ENCODE measurements at places on chromosomes 12 and 14.

DNA sequence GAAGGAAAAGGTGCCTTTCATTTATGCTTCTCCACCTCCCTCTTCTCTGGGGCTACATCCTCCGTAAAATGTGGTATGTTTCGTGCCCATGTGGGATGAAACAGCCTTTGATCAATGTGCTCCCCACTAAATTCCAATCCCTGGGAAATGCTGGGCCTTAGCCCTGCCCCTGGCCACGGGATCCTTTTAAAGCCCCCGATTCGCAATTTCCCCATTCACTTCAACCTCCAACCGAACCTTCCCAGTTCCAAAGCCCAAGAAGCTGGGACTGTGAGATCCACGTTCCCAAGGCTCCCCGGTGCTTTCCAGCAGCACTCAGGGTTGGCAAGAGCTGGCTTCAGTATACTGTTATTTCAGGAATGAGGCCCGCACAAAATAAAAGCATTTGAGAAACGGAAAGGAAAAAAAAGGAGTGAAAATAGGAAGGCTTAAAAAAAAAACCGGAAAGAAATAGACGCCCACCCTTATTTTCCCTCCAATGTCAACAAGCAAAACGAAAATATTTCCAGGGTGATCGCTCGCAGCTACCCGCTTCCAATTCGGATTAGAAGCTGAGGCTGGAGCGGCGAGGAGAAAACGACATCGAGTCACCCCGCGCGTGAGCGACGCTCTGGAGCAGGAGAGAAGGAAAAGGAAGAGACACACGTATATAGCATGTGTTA lies 1.3 kb upstream of the FOXG1 start:
- H3K4me1 ChIP-seq: 0 out of 2 replicates have a peak, but pooled peaks cover 1% of the 10 kb centered on the region
- H3K36me3 ChIP-seq: no peaks in the 10 kb centered on the region
- no peak for DNase-seq
- H3K4me3 ChIP-seq: peak overlapping the region; percentile 40

DNA sequence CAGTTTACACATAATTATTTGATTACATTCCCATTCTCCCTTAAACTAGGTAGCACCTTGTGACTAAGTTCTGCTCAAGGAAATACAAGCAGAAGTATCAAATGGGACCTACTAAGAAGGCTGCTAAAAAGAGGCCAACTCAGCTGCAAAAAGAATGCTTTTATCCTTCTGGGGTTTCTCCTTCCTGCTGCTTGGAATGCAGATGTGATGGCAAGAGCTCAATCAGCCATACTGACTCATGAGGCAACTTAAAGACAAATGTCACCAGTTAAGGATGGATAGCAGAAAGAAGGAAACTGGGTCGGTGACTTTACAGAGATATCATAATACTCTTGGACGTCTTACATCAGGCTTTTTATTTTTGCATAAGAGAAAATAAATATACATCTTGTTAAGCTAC lies 38.0 kb upstream of the RAP1B start:
- H3K27ac ChIP-seq: no peak overlapping the region
- H3K4me1 ChIP-seq: no peaks in the 10 kb centered on the region

GRCh38 chr14:57549765-57550420 lies 56.2 kb upstream of the CCDC198 start:
- no peak overlapping the region for H3K27ac ChIP-seq
- DNase-seq: no peak
- no peaks in the 10 kb centered on the region for H3K36me3 ChIP-seq
- no peak overlapping the region for H3K4me3 ChIP-seq
- 0 out of 2 replicates have a peak, but pooled peaks cover 1% of the 10 kb centered on the region for H3K4me1 ChIP-seq
- H3K27me3 ChIP-seq: no peaks in the 10 kb centered on the region

GRCh38 chr12:109459247-109459646 lies 17.9 kb downstream of the KCTD10 start:
- H3K27me3 ChIP-seq: no peaks in the 10 kb centered on the region
- H3K36me3 ChIP-seq: peaks cover 18% of the 10 kb centered on the region
- DNase-seq: no peak
- H3K27ac ChIP-seq: no peak overlapping the region

GRCh38 chr12:121974026-121974985 lies 47.4 kb upstream of the BCL7A start:
- DNase-seq: no peak
- H3K27ac ChIP-seq: no peak overlapping the region
- no peaks in the 10 kb centered on the region for H3K27me3 ChIP-seq
- H3K4me3 ChIP-seq: no peak overlapping the region
- H3K36me3 ChIP-seq: no peaks in the 10 kb centered on the region

- no peak overlapping the region for H3K4me3 ChIP-seq
- H3K27me3 ChIP-seq: no peaks in the 10 kb centered on the region
- DNase-seq: no peak
- no peak overlapping the region for H3K27ac ChIP-seq
- H3K4me1 ChIP-seq: 0 out of 2 replicates have a peak, but pooled peaks cover 1% of the 10 kb centered on the region
- H3K36me3 ChIP-seq: no peaks in the 10 kb centered on the region
These were observed 218.1 kb downstream of the MSRB3 start for GRCh38 chr12:65496617-65497016.

DNA sequence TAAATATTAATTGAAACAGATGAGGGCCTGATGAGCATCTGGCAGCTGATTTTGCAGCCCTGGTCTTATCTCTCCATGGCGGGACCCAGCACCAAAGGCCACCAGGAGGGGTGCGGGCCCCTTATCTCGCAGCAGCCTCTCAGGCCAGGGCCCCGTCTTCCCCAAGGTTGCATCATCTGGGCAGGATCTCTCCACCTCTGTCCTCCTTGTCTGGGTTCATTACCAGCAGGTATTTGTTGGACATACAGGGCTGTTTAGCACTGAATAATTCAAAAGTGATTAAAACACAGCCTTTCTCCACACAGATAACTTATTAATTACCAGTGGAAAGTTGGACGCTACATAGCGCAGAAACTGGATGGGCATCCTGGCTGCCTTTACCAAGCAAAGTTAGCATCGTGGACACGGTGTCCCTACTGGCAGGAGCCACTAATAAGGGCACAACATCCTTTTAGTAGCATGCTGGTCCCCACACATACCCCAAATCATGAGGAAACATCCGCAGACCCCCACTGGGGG lies 25.8 kb downstream of the TMEM120B start:
- DNase-seq: no peak
- H3K4me1 ChIP-seq: no peaks in the 10 kb centered on the region
- H3K27me3 ChIP-seq: no peaks in the 10 kb centered on the region
- H3K36me3 ChIP-seq: no peaks in the 10 kb centered on the region

DNA sequence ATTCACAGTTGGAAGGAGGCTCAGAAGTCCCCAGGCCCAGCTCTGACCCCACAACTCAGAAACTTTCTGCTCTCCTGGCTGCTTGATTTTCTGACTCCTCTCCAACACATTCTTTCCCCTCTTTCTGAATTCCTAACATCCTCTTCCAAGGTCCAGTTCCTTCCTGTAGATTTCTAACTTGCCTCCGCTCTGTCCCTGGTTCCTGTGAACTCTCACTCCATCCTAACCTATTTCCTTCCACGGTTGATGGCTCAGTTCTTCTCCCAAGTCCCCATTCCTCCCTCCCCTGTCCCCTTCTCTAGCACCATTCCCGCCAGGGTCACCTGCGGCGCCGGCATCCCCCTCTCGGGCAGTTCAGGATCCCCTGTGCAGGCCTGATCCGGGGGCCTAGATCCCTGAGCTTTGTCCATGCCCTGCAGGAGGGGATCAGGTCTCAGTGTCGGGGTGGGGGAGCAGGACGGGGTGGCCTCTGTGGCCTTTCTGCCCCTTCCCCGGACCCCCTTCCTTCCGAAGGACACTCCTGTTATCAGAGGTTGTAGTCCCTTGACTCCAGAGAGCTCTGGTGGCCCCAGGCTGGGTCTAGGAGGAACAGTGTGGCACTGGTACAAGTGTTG lies 6.0 kb upstream of the SLC22A17 start:
- no peaks in the 10 kb centered on the region for H3K4me1 ChIP-seq
- H3K36me3 ChIP-seq: peaks cover 6% of the 10 kb centered on the region
- DNase-seq: no peak
- H3K27me3 ChIP-seq: no peaks in the 10 kb centered on the region
- no peak overlapping the region for H3K27ac ChIP-seq

GRCh38 chr14:55946231-55946630 lies 172.0 kb upstream of the PELI2 start:
- no peaks in the 10 kb centered on the region for H3K36me3 ChIP-seq
- no peaks in the 10 kb centered on the region for H3K4me1 ChIP-seq
- DNase-seq: no peak
- no peak overlapping the region for H3K4me3 ChIP-seq

GRCh38 chr12:102685841-102686240 lies 205.5 kb upstream of the IGF1 start:
- H3K4me3 ChIP-seq: no peak overlapping the region
- no peaks in the 10 kb centered on the region for H3K36me3 ChIP-seq
- no peak for DNase-seq
- no peak overlapping the region for H3K27ac ChIP-seq
- no peaks in the 10 kb centered on the region for H3K27me3 ChIP-seq

- DNase-seq: no peak
- no peaks in the 10 kb centered on the region for H3K4me1 ChIP-seq
These were observed 9.2 kb downstream of the MED21 start for GRCh38 chr12:27031531-27031930.

DNA sequence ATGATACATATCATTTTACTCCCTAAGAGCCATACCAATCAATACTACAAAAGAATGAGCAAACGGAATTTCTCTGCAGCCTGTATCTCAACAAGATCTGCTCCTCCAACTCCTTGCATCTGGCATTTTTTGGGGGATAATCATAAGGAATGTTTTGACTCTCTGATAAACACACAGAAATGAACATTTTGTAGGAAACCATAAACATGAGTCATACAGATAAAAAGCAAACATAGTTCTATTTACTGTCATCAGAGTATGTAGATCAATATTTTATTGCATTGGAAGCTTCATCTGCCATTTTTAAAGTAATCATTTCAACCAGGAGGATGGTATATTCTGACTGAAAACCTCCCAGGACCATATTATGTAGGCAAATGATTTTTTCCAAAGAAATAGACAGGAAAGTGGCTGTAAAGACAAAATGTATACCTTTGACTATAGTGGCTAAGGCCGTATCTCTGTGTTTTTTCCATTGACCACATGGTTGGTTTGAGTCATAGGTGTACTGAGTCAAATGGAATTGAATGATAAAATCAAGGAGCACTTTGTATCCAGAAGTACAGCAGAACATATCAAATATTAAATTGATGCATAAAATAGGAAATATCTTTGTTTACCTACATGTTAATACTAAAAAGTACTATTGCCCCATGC lies 32.4 kb upstream of the CD69 start:
- no peak overlapping the region for H3K27ac ChIP-seq
- H3K4me1 ChIP-seq: no peaks in the 10 kb centered on the region
- DNase-seq: no peak
- H3K36me3 ChIP-seq: no peaks in the 10 kb centered on the region
- H3K27me3 ChIP-seq: no peaks in the 10 kb centered on the region

DNA sequence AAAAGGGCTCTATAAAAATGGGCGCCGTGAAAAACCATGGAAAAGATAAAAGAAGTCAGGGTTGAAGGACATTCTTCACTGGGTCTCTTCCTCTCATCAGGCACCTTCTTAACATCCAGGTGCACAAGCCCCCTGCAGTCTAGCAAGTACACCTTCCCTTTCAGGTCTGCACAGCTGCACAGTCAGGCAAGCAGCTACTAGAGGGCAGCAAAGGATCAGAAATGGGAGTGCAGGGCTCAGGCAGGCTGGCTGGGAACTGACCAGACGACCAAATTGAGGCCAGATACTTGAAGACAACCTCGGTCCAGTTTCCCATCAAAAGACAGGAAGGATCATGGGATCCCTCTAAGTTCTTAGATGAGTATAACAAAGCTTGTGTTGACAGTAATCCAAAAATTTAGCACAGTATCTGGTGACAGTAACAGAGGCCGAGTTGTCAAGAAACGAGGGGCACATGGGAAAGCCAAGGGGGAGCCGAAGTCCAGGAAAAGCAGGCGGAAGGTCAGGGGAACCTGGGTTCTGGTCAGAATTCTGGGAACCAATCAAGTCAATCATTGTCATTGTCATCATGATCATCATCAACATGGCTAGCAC lies 10.1 kb upstream of the GRIP1 start:
- H3K27ac ChIP-seq: no peak overlapping the region
- peaks cover 2% of the 10 kb centered on the region for H3K4me1 ChIP-seq
- DNase-seq: peak; percentile 71
- no peak overlapping the region for H3K4me3 ChIP-seq

DNA sequence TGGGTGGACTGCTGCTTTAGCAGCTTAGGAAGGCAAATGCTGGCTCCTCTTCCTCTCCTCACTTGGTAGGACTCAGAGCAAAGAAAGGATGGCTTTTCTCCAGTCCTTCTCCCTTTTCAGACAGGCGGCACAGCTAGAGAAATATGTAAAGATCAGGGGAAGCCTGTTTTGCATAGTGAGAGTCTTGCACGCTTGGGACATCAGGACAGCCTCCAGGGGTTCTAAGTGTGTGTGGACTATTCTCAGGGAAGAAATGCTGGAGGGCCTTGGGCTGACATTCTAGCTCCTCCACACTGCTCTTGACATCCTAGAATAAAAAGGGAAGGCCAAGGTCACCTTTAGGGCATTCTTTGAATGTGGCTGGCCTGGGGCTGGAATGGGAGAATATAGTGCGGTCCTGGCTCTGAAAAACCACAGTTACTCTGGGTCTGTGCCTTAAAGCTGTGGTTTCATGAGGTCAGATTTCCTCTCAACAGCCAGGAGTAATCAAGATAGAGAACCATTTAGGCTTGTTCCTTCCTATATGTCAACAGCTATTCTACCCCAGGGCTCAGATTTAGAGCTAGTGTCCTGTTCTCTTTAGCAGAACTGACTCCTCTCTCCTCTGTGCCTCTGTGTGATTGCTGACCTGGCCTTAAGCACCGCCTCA lies 24.3 kb downstream of the CMA1 start:
- H3K4me3 ChIP-seq: no peak overlapping the region
- no peaks in the 10 kb centered on the region for H3K36me3 ChIP-seq
- H3K27ac ChIP-seq: no peak overlapping the region
- H3K4me1 ChIP-seq: no peaks in the 10 kb centered on the region
- H3K27me3 ChIP-seq: no peaks in the 10 kb centered on the region

GRCh38 chr14:75281654-75282019 lies 3.0 kb downstream of the FOS start:
- H3K4me1 ChIP-seq: peaks cover 2% of the 10 kb centered on the region
- no peaks in the 10 kb centered on the region for H3K27me3 ChIP-seq
- H3K4me3 ChIP-seq: no peak overlapping the region

DNA sequence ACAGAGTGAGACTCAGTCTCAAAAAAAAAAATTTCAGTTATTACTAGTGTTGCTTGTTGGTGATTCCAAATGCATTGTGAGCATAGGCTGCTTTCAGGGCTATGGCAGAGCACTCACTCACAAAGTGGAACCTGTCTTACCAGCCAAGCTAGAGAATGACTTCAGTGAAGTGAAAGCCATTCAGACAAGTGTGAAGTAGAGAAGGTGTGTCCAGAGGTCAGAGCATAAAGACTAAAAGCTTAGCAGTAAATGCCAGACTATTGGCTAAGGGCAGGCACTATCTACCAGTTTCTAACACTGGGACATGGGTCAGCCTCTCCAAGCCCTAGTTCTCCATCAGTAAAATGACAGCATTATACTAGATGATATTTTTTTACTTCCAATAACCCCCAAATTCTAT lies 12.7 kb downstream of the PPP1R36 start:
- 0 out of 2 replicates have a peak, but pooled peaks cover 2% of the 10 kb centered on the region for H3K4me1 ChIP-seq
- H3K4me3 ChIP-seq: no peak overlapping the region
- no peak overlapping the region for H3K27ac ChIP-seq
- H3K27me3 ChIP-seq: no peaks in the 10 kb centered on the region
- no peak for DNase-seq
- no peaks in the 10 kb centered on the region for H3K36me3 ChIP-seq

- H3K27me3 ChIP-seq: no peaks in the 10 kb centered on the region
- no peak for DNase-seq
- no peaks in the 10 kb centered on the region for H3K36me3 ChIP-seq
- no peak overlapping the region for H3K4me3 ChIP-seq
- no peak overlapping the region for H3K27ac ChIP-seq
These were observed 17.7 kb upstream of the PELI2 start for GRCh38 chr14:56100556-56100955.

GRCh38 chr12:10094646-10095395 lies 4.0 kb downstream of the CLEC1A start:
- H3K4me1 ChIP-seq: peaks cover 1% of the 10 kb centered on the region
- H3K36me3 ChIP-seq: no peaks in the 10 kb centered on the region
- DNase-seq: no peak
- no peak overlapping the region for H3K27ac ChIP-seq
